Heart left ventricle (tissue), 16 donors: ENCODE measurements at places on chromosomes 12 and 14. TPM values are rescaled to one million over a fixed set of nuclear protein-coding genes. Genes with fewer than 3 reads are reported as not detected.

DNA sequence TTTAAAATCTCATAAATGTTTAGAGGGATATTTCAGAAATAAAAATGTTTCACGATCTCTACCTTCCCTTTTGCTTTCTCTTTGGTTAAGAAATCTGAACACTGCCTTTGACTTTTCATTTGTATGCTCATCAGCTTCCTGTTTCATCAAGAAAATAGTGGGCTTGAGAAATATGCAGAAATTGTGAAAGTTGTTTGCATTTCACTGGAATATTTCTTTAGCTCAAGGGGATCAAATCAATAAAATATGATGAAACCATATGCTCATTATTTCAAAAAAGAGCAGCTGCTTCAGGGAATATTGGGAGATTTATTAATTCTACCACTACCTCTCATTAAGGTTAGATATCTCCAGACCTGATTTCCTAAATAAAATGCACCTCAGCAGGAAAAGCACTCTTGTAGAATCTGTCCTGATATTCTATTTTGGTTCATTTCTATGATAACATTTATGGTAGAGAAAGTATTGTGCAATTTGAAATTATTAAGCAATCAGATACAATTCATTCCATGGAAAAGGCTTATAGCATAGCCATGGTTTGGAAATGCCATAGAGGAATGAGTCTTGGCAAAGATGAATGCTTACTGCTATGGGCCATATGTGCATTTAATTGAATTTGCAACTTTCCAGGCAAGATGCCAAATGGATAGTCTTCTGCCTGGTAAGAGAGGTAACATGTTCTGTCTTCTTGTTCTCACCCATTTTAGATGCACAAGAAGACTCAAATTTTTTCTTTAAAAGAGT lies 212.6 kb upstream of the SLC16A7 start:
- no peak for DNase-seq

GRCh38 chr14:64610049-64610746 lies 60.4 kb downstream of the PPP1R36 start:
- DNase-seq, result no peak

GRCh38 chr12:119727600-119728443 lies 59.9 kb downstream of the PRKAB1 start:
- no peak for DNase-seq

DNA sequence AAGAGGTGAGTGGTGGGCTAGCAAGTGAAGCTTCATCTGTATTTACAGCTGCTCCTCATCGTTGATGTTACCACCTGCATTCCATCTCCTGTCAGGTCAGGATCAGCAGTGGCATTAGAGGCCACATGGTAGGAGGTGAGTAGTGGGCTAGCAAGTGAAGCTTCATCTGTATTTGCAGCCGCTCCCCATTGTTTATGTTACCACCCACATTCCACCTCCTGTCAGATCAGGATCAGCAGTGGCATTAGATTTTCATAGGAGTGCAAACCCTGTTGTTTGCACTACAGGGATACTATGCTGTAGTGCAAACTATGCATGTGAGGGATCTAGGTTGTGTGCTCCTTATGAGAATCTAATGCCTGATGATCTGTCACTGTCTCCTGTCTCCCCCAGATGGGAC lies 519.1 kb downstream of the GLT1D1 start:
- DNase-seq, result no peak

- DNase-seq, result peak; percentile 19
Measured at GRCh38 chr14:53663709-53664108, 292.9 kb downstream of the BMP4 start.

GRCh38 chr12:67237231-67237630 lies 31.9 kb upstream of the CAND1 start:
- DNase-seq, result no peak

GRCh38 chr12:66832997-66833396 lies 154.1 kb upstream of the GRIP1 start:
- DNase-seq, result no peak

DNA sequence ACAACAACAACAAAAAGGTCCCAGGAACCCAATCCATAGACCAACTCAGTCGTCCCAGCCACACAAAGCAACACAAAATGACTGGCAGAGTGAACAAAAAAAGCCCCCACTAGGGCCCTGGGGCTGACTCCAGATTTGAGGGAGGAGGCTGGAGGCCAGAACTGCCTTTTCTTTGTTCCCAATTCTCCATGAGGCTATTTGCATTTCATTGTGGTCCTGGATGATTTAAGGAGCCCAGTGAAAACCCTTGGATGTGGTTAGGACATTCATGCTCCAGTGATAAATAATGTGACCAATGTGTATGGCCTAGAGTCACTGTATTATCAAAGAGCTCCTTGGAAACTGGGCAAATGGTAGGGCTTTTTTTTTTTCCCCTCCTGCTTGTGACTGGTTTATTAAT lies 192.9 kb downstream of the NUAK1 start:
- DNase-seq, result no peak

DNA sequence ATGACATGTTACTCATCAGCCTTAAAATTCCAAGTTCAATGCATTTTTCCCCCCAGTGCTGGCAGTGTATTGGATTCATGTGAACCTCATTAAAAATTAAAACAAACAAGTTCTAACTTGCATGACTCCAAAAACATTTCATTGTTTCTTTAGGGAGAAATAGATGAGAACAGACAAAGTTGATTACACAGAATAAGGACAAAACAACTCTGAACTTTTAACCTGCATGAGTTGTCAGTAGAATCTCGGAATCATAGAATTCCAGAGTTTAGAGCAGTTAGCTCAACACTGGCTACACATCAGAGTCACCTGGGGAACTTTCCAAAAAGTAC lies 127.5 kb downstream of the TMX1 start:
- DNase-seq, result no peak

- DNase-seq, result no peak
Measured at GRCh38 chr12:106855221-106855758, 80.8 kb downstream of the RIC8B start.

DNA sequence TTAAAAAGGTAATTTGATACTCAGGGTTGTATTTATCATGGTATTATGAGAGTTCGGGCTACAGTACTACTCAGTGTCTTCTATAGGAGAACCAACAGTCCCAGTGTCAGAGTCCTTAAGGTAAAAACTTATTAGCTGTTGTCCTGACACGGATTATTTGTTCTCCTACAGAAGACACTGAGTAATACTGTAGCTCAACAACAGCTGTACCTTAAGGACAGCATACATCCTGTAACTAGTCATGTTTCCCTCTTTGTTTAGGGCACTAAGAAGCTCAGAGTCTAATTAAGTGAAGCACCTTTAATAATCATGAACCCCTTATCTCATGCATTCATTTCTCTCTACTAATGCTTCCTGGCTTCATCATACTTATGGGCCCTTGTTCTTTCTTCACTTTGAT lies 33.9 kb downstream of the ARF6 start:
- DNase-seq, result no peak

DNA sequence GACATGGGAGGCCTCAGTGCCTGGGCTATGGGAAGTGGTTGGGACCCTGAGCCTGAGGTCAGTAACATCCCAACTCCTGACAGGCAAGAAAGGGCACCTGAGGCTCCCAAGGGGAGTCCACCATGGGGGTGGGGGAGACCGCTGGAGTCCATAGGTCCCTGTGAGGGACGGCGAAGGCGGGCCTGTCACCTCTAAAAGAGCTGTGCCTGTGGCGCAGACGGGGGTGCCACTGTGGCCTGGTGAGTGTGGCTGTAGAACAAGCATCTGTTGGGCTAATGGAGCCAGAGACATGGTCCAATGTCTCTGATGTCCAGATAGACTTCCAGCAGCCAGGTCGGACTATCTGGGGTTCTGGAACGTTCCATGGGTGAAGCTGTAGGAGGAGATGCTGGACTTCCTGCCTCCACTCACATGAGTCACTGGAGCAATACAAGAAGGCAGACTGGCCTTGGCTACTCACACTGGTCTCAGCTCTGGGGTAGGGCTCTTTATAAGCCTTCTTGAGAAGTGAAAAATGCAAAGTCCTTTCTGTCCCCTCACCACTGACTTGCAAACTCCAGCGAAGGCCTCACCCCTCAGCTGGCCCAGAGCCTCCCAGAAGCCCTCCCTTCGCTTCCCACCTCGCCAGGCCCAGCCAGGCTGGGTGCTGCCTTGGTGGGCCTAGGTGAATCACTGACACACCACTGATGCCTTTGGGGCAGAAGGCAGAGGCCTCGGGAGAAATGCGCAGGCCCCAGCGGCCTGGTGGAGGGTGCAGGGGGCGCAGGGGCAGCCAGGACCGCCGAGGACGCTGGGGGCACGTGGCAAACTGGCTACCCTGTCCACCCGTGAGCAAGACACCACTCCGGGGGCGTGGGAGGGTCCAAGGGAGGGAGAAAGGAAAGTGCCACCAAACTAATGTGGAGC lies 1.1 kb upstream of the TRAF3 start:
- DNase-seq, result no peak

DNA sequence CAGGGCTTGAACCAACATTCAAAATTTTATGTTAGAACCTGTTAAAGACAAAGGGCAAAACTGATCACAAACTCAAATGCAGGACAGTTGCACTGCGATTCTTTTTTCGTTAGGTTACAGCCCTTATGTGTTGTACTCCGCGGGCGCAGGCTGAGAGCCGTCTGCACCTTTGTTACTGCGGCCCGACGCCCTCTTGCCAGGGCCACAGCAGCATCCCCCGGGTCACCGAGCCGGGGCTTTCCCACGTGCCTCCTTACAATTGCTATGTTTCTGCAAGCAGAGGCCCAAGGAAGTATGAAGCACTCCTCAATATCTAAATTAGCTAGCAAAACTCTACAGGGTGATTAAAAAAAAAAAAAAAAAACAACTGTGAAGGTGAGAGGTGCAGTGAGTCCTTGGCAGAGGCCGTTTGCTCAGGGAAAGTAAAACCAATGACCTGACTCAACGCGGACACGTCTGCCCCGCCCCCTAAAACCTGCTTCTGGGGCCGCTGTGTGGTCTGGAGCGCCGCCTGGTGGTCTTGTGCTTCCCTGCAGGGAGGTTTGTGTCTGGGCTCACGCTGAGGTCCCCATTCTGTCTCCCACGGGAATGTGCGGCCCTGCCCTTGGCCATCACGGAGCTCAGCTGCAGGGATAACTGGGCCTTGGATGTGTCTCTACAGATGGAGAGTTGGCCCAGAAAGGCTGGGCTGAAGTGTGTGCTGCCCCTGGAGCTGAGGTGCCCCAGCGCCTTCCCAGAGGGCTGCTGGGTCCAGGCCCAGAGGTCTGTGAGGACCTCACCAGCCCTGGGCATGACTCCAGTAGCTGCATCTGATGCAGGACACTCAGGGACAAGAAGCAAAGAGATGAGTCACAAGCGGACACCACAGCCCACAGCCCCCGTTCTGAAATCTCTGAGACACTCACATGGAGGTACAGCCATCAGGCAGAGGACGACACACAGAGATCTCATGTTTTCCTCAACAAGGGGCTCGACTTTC lies 418.5 kb downstream of the TMEM121 start:
- DNase-seq, result peak; percentile 39

DNA sequence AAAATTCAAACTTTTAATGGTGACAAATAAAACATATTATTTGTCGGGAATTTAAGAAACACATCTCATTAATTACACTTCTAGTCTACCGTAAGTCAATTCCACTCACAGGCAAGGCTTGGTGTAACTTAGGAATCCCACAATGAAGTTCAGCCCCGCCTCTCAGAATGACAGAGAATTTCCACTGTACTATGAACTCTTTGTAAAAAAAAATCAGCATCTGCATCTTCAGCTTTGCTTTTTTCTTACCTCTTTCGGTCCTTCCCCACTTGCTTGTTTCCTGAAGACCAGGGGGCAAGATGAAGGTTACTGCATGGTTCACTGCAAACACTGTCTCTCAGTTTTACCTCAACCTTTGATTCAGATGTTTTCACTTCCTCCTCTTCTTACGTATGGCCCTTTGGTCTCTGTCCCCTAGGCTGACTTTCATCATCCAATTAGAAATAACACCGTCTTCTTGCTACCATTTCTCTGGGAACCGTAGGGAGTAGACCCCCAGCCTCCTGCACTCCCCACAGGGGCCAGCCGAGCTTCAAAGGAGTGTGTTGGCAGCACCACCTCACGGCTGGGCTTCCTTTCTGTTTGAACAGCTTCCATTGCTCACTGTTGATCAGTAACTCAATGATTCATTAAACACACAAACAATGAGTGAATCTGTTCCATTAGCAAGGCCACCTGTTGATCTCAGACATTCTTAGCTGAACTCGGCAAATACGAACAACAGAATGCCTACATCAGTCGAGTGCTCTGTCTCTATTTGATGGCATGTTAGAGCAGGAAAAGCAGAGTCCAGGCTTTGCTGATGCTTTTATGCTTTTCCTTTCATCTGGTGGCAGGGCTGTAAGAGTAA lies 343.0 kb downstream of the BMP4 start:
- DNase-seq, result no peak

GRCh38 chr14:89543425-89543790 lies 126.4 kb upstream of the FOXN3 start:
- no peak for DNase-seq

DNA sequence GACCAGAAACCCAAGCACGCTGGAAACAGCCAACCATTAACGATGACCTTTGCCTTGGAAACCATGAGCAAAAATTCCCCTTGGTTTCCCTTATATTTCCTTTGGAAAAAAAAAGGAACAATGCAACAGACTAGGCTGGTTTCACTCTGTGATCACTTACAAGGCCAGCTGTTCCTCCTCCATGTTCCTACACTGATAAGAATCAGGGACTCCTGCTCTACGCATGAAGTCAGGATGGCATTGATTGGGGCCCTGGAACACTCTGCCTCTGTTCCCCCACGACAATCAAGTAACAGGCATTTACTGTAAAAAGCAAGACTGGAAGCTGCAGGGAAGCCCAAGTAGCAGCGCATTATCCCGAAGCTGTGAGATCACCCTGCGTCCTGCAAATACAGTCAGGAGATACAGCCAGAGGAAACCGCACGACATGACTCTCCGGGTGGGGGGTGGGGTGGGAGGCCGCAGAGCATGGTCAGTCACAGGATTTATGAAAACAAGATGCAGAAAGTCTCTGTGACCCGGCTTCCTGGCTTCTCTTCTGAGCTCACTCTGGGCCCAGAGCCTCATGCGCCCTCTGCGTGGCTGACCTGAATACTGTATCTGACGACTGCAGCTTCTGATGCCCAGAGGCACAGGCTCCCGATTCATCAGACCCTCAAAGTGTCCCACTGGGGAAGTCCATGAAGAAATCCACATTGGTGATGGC lies 31.1 kb downstream of the SSH1 start:
- peak; percentile 75 for DNase-seq

DNA sequence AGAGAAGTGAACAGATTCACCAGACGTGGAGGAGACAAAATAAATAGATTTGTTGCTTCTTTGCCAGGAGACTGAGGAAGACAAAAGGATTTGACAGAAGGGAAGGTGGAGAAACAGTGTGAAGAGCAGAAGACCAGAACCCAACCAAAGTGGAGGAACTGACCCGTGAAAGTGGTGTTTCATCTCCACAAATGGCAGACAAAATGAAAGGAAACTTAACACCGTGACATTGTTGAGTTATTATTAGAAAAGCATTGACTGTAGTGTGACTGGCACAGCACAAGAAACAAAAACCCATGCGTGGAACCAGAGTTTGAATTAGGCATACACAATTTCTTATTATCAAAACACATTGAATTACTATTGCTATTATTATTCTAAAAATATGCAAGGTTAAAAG lies 518.1 kb downstream of the TMEM121 start:
- no peak for DNase-seq

- no peak for DNase-seq
Measured at GRCh38 chr14:74892745-74893144, 11.0 kb downstream of the DLST start.

Gene DIP2B
- total RNA-seq, result 12.1 TPM

Gene ERO1A
- total RNA-seq, result 15.8 TPM

Gene OVCH1
- not detected for total RNA-seq

Gene OR6C2
- total RNA-seq, result not detected

Gene NANOG
- not detected for total RNA-seq

Gene TRPV4
- 0.32 TPM for total RNA-seq

Gene P2RX7
- 1.4 TPM for total RNA-seq
